ENCODE measurements at places on chromosomes 3 and 15.

DNA sequence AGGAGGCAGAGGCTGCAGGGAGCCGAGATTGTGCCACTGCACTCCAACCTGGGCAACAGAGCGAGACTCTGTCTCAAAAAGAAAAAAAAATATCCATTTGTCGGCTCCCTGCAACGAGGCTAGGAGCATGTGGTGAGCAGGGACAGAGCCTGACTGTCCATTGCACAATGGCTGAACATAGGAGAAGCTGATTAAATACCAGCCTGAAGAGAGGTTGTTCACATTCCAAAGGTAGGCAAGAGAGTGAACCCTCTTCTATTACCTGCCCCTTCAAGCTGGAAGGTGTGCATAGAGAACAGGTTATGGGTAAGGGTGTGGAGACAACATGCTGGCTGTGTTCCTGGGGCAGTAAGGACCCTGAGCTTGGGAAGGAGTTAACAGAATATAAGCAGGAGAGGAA, 78.7 kb downstream of the DAPK2 start:
- no peak for DNase-seq

- no peak for DNase-seq
These were observed 129.9 kb downstream of the KLF13 start for GRCh38 chr15:31456354-31457060.

- no peak for DNase-seq
These were observed 13.2 kb upstream of the ZBTB20 start for GRCh38 chr3:115160295-115160694.

GRCh38 chr3:191340966-191341365, 10.6 kb upstream of the UTS2B start:
- DNase-seq, result no peak

GRCh38 chr3:139339219-139339906, 4.5 kb upstream of the MRPS22 start:
- no peak for DNase-seq

DNA sequence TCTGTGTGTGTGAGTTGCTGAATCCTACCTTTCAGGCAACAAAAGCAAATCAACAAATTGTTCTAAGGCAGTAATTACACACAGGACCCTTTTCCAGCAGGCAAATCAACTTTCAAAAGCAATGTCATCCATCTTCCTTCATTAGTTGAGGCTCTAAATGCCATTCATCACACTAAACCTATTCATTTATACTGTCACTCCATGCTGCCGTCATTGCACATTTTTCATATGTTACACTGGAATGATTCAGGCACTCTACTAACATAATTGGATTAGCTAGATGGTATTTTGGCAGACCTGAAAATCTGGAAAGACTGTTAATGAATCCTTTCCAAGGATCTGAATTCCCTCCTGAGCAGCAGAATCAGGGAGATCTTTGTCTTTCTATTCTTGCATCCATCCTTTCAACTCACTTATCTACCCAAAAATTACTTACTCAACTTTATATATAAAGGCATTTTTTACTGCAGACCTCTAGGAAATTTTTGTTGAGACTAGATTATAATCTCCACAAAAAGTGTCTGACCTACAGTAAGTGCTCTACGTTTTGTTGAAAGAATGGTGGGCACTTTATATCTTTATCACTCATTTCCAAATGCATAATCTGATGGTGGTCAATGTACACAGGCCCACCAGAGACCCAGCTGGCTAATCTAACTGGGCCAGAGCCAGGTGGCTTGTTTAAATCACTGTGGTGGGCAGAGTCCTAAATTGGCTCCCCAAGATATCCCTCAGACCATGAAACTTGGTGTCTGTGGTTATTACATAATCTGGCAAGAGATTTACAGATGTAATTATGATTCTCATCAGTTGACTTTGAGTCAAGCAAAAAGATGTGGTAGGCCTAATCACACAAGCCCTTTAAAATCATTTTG, 25.0 kb downstream of the MIX23 start:
- DNase-seq, result no peak

DNA sequence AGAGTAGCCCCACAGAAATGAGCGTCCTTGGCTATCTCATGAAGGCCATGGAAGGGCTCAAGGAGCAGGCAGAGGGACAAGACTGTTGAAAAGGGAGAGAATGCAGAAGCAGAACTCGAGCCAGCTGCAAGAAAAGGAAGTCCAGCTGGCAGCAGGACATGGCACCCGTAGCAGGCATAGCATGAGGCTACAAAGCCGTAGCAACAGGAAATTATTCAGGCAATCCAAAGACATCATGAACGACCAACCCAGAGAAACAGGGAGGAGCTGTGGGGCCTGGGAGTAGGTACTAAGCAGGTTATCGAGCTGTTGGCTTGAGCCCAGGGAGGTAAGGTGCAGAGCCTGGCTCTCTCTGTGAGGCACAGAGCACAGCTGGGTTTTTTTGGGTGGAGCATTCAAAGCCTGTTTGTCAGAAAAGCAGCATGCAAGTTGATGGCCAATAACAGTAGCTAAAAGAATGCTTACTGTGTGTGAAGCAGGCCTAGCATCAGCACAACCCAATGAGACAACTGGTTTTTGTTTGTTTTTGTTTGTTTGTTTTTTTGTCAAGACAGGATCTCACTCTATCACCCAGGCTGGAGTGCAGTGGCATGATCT, 144.0 kb upstream of the SMAD3 start:
- peak; percentile 54 for DNase-seq

- peak; percentile 47 for DNase-seq
These were observed 88.2 kb downstream of the FAM43A start for GRCh38 chr3:194773771-194774455.

- no peak for DNase-seq
These were observed 172.1 kb upstream of the SMAD3 start for GRCh38 chr15:66893294-66893693.

DNA sequence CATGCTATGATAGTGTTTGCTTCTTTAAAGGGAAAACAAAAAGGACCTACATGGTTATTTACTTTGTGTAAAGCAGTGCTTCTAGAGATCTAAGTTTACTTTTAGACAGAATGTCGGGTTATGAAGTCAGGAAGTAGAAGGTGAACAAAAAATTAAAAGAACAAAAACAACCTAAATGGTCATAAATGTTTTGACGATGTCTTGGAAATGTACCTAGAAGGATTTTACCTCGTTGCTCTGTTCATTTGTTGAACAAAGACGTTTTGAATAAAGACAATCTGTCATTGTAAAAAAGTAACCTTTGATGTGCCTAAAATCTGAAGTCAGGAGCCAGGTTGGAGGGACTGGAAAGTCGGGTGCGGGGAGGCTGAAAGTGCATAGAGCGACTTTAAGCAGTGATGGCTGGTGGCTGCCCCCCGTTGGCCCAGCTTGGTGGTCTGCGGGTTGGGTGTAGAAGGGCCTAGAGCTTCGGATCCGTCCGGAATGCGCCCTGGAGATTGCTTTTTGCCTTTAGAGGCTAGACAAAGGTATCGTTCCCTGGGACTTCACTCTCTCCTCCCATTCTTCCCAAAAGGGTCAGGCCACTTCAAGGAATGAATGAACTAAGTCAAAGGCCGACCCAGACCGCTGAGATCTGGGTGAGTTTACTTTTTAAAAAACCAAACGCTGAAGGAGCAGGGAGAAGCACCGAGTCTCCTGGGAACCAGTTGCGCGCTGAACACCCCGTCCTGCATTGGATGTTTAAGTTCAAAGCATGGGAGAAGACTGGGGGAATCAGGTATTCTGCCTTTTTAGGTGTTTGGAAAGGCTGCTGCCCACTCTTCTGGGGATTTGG, 2.1 kb downstream of the SOX14 start:
- DNase-seq, result no peak

DNA sequence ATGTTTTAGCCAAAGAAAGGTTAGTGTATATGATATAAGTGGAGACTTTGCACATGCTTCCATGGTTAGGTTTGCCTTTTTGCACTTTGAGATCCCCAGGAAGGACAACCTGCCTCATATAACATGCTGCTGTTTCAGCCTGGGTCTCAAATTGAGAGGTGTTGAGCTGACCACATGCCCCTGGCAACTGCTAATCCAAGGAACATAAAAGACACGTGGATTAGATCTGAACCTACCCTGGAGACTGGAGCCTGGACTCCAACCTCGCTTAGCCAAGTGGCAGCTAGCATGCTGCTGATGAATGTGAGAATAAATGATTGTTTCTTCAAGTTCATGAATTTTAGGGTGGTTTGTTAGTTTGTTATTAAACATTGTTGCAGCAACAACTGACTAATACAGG, 301.8 kb upstream of the TBC1D5 start:
- DNase-seq, result no peak

DNA sequence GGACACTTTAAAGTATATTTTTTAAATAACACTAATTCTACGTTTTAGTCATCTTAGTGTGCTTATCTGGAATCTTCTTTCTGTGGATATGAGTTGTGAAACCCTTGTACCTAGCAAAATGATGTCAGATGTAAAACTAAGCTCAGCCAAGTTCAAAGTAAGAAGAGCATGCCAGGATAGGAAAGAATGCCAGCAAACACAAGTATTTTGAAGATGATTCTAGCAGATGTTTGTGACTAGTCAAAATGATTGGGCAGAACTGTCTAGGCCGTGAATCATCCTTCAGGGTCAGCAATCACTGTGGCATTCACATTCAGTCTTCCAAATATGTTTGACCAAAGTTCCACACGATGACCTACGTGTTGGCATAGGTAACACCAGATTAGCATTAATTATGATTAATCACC, 5.4 kb upstream of the PLOD2 start:
- DNase-seq, result no peak

GRCh38 chr15:67824976-67825880, at the start of gene SKOR1:
TSS of gene SKOR1 (plus strand) at chr15:67825509. CDS start at chr15:67825603, 94 bp downstream.
- DNase-seq, result peak; percentile 53

GRCh38 chr3:40745381-40746106, 220.8 kb downstream of the ZNF621 start:
- no peak for DNase-seq

DNA sequence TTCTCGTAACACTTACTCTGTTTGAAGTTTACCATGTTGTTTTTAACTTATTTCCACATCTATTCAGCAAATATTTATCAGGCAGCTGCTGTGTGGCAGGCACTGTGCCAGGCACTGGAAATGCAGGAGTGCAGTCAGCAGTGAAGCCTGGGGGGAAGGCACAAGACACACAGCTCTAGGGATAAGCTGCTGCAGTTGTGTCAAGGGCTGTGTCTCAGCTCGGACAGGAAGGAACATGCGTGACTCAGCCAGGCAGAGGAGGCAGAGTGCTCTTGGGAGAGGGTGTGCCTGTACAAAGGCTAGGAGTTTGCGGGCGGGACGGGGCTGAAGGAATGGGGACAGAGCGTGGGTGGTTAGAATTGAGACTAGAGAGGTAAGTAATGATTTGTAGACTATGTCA, 24.7 kb downstream of the LYSMD4 start:
- DNase-seq, result peak; percentile 57

- DNase-seq, result no peak
These were observed 4.3 kb upstream of the LTF start for GRCh38 chr3:46468753-46469600.

- DNase-seq, result peak; percentile 75
These were observed 167.4 kb upstream of the CTDSPL start for GRCh38 chr3:37694284-37694675.

DNA sequence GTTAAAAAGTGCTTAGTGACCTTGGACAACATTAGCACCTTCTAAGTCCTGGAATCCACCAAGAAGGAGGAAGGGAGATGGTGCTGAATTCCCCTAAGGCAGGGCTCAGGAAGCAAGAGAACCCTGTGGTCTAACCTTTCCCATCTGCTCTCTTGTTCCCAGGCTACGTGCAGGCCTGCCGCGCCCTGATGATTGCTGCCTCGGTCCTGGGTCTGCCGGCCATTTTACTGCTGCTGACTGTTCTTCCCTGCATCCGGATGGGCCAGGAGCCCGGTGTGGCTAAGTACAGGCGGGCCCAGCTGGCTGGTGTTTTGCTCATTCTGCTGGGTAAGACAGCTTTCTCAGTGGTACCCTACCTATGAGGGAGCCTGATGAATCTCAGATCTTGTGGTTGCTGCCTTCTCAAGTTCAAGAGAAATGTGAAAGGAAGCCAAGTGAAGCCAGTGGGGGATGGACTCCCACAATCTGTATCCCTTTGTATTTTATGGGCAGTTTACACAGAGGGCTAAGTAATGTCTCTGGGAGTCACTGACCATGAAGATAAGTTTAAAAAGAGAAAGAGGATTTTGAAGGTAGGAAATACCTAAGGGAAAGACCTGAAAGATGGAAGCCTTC, 4.4 kb downstream of the CLDN11 start:
- DNase-seq, result no peak

- DNase-seq, result no peak
These were observed 1.2 kb downstream of the TMIE start for GRCh38 chr3:46702246-46703012.

DNA sequence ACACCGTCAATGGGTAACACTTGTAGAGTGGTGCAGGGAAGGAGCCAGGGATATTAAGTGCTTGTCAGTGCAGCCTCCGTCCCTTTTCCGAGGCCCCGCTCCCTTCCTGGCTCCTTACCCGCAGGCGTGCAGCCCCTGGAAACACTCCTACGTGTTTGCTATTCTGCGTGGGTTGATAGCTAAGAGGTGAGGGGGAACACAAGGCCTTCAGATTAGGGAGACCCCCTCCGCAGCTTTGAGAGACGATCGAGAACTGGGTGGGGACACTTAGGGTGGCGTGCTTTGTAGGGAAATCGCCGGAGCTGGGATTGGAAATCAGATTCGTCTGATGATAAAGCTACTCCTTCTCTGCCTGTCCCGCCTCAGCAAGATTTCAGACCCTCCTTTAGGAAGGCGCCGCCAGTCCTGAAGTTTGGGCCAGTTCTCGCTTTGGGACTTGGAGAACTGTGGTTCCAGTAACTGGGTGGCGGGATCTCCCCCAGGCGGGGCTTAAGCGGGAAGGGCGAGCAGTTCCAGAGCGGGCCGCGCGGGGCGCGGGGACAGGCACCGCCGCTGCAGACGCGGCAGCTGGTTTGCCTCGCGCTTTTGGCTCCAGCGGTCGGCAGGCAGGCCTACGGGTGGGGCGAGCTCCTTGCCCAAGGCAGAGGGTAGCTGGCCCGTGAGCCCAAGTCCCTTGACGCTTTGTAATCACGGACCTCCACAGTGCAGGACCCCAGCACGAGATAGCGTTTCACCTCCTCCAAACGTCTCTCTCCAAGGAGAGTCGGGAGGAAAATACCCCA, 8.0 kb upstream of the FAM107A start:
- peak; percentile 86 for DNase-seq

DNA sequence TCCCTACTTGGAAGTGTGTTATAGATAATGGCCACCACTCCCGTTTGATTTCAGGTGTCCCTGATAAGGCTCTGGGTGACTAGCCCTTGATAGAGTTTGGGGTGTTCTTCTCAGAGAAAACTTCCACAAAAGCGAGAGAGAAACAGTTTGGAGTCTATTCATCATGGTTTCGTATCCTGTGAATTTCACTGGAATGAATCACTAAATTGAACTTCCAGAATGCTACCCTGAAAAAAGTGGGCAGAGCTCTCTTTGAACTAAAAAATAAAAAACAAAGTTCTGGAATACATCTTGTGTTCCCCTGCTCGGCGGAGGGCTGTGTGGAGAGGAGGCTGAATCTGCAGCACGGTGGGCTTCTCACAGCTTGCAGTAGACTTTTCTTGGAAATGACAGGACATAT, 52.8 kb upstream of the FAM98B start:
- no peak for DNase-seq

- no peak for DNase-seq
These were observed 180.7 kb upstream of the GRM7 start for GRCh38 chr3:6680119-6680806.

All from right hindlimb (tissue), 1 donor.